ENCODE measurements at places on chromosomes 2 and 18.

GRCh38 chr2:28495551-28496250 lies at the start of gene PLB1:
TSS of gene PLB1 (plus strand) at chr2:28496060. CDS start at chr2:28496115, 55 bp downstream.
- DNase-seq, result no peak

- DNase-seq, result no peak
Observed at GRCh38 chr2:215796140-215796855, 217.1 kb downstream of the MREG start.

GRCh38 chr2:241741016-241741415 lies 6.6 kb downstream of the D2HGDH start:
- DNase-seq, result no peak

DNA sequence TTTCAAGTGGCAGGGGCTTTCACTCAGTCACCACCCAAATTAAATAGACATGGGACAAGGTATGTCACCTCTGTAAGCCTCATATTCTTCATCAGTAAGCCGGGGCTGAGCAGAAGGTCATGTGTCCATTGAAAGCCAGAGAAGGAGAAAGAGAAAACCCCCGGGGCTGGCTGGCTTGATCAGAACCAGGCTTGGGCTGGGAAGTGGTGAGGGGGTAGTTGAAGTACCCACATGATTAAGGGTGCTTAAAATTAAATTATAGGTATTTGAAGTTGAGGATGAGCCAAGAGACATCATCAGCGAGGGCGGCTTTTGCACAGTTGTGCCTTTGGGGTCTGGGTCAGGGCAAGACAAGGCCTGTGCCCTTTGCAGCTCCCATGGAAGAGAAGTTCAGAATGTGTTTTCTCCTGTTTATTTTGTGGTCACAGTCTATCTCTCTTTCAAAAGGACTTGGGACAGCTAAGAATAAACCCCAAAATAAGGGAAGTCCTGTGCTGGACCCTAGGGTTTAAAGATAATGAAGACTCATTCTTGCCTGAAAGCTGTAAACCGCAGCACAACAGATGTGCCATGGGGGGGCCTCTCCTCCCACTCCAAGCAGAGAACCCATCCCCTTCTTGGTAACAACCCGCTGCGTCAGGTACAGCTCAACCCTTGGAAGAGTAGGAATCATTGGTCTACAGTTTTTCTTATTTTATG lies 10.7 kb downstream of the DBI start:
- DNase-seq, result no peak

DNA sequence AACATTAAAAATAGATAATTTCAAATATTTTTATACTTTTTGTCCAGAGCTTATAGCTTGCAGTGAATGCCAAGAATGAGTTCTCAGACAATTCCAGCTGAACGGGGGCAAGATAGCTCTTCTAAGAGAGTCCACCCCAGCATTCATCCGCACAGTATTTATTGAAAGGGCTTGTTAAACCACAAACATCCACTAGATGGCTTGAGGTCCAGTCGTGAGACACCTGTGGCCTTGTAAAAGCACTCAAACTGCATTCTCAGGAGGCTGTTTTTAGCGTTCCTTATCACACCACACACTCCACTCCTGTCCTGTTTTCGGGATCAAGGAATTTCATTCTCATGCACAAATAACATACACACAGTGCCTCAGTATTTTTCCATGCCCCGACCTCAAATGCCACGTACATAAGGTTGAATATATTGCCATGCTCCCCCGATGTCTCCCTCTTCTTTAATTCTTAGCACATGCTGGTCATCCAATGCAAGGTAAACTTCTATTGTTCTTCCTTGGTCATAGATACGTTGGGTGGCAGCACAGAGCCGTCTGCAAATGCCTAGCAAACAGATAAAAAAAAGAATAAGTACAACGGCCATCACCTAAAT lies 47.4 kb downstream of the DNAJC10 start:
- DNase-seq, result no peak

DNA sequence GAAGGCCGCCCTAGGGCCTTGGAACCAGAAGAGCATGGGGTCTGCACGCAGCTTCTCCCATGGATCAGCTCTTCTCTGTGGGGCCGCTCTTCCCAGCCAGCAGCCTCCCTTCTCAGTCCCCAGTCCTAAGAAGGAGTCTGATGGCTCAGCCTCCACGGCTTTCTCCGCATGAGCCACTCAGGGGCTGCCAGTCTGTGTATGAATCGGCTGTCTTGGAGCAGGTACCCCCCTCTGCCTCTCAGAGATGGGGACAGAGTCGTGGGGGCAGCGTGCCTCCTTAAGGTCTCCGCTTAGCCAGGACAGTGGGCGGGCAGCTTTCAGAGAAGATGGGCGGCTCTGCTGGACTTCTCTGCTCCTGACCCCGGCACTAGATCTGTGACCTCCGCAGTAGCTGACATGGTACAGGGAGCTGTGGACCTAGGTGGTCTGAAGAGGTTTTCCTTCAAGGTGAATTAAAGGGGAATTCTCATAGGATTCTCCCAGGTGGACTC lies 21.6 kb downstream of the INPP5D start:
- no peak for DNase-seq

- no peak for DNase-seq
Observed at GRCh38 chr2:231270221-231271114, 72.0 kb downstream of the ARMC9 start.

GRCh38 chr2:66233981-66234380 lies 200.9 kb upstream of the MEIS1 start:
- no peak for DNase-seq

DNA sequence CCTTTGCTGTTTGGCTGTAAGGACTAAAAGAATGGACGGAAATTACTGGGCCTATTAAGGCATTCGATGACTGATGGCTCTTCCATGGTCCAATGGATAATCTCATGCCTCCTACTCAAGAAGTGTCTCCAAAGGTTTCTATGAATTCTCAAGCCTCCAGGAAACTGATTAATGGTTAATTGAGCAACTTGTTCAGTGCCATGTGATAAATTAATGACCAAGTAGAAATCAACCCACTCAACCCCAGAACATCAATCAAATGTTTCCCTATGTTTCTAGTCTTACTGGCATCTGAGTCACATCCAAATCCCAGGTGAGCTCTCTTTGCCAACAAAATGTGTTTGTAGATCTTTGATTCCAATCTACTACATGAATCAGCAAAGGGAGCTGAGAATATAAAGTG lies 103.6 kb downstream of the NXPH2 start:
- DNase-seq, result no peak

All from amniotic stem cell (primary cell).